Stimulated activated CD4-positive, alpha-beta T cell treated with anti-CD3 and anti-CD28 coated beads, TNF-alpha, amount 100 ng/mL, for 48 hours (primary cell): ENCODE measurements at places on chromosomes 7 and 10.

- DNase-seq = no peak
Observed at GRCh38 chr7:56188376-56188775, 72.2 kb upstream of the NUPR2 start.

GRCh38 chr10:128296253-128297007 is 170.2 kb upstream of the MKI67 start:
- DNase-seq = no peak

DNA sequence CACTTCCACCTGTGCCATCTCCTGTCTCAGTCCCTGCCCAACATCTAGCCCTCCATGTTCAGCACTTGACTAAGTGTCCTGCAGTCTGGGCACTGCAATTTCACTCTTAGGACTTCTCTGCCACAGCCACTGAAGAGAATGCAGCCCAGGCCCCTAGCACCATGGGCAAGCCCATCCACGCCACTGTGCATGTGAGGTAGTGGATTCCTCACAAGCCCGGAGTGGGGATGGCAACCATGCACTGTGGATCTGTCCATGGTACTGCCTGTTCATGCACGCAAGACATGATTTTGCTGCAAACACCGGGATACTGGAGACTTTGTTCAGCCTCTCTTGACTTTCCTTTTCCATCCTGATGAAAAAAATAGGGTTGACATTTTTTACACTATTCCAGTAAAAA is 12.3 kb downstream of the DDC start:
- no peak for DNase-seq

GRCh38 chr10:119233123-119233820 is 25.9 kb downstream of the GRK5 start:
- no peak for DNase-seq

- DNase-seq = no peak
Observed at GRCh38 chr7:151133986-151134742, 33.3 kb downstream of the GBX1 start.
